ENCODE measurements at places on chromosomes 13 and 19.

DNA sequence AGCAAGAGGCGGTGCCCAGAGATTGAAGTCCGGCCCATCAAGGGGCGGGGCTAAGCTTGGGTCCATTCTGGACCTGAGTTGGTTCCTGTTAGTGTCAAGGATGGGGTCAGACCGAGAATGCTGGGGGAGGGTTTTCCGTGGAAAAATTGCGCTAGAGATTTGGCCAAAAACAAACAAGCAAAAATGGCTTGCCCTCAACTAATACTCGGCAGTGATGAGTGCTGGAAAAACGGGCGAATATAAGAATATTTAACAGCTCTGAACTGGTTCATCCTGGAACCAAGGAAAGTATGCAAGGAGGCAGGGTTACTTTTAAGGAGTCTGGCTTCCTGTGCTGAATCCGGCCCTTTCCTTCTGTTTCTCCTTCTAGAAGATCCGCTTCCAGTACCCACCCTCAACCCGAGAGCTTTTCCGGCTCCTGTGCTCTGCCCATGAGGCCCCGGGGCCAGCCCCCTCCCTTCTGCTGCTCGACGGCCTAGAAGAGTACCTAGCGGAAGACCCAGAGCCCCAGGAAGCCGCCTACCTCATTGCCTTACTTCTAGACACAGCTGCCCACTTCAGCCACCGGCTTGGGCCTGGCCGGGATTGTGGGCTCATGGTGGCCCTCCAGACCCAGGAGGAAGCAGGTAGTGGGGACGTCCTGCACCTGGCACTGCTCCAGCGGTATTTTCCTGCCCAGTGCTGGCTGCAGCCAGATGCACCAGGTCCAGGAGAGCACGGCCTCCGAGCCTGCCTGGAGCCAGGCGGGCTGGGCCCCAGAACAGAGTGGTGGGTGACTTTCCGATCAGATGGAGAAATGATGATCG lies 880 bp downstream of the SWSAP1 start:
- no peak for DNase-seq

GRCh38 chr13:20326276-20326675 lies 94.2 kb upstream of the GJB6 start:
- no peak for DNase-seq

- DNase-seq: no peak
Observed at GRCh38 chr19:45421947-45422498, 1.7 kb downstream of the ERCC1 start.

DNA sequence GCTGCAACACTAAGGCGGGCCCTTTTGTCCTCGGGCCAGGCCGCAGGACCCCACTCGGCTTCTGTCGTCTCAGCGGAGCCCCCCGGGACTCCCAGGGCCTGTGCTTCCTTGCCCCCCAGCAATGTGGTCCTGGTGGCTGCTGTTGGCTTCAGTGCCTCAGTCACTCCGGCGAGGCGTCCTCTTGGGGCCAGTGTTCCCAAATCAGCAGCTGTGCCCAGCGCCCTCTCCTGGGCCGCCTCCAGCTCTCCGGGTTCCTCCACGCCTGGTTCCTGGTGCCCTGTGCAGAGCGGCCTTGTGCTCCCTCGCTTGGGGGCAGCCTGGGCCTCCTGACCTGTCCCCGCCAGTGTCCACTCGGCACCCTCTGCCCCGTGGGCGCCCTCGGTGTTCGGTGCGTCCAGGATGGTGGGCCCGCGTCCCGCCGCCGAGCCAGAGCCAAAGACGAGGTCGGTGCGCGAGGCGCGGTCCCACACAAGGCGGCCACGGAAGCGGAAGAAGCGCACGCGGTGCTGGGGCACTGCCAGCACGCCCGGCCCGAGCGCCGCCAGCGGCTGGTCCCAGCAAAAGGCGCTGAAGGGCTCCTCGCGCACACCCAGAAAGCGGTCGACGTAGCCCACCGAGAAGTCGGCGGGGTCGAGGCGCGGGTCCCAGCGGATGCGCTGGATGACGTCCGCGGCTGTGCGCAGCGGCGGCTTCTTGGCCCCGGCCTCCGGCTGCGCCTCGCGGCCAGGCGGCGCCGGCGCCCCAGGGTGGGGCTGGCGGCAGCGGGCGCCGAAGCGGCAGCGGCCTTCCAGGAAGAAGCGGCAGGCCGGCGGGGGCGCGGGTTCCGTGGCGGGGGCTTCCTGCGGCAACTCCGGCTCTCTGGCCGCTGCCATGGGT lies 685 bp downstream of the LENG9 start:
- DNase-seq: peak; percentile 70

- DNase-seq: no peak
Observed at GRCh38 chr13:97978651-97979050, 25.2 kb downstream of the IPO5 start.

- DNase-seq: no peak
Observed at GRCh38 chr19:29908963-29909944, 32.8 kb upstream of the URI1 start.

GRCh38 chr19:46586294-46586693 lies 14.8 kb upstream of the CALM3 start:
- DNase-seq: no peak

DNA sequence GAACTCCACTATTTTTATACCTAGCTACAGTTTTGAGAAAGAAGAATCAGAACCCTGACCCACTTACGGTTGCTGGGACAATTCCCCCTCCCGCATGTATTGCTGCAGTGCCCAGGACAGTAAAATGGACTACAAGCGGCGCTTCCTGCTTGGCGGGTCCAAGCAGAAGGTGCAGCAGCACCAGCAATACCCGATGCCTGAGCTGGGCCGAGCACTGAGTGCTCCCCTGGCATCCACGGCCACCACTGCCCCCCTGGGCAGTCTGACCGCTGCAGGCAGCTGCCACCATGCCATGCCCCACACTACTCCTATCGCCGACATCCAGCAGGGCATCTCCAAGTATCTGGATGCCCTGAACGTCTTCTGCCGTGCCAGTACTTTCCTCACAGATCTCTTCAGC lies 46.0 kb downstream of the GARRE1 start:
- DNase-seq: no peak

GRCh38 chr13:25375727-25376358 lies 4.1 kb downstream of the ATP8A2 start:
- DNase-seq: peak; percentile 65

DNA sequence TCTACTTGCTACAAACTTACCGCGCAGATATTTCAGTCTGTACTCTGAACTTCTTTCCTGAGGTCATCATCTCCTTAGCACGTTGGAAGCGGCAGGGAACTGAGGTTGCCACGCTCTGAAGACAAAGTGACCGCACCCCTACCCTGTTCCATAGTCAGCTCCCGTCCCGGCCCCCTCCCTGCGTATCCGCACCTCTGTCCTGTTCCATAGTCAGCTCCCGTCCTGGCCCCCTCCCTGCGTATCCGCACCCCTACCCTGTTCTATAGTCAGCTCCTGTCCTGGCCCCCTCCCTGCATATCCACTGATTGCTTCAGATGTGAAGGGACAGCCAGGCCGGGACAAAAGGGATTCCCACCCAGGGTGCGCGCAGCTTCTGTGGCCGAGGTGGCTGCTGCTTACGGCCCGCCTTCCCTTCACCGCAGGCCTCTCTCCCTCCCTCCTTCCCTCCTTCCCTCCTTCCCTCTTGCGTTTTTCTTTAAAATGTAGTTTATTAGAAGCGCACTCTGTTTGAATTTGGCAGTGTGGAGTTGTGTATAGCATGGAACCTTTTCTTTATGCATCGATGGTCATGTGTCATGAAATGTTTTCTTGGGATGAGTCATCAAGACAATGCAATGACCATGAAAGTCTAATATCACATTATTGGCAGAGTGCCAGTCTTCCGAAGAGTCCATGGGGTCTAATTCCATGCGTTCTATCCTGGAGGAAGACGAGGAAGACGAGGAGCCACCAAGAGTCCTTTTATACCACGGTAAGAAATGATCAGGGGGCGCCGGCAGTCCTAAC lies 21.9 kb upstream of the NDUFS7 start:
- DNase-seq: peak; percentile 88

DNA sequence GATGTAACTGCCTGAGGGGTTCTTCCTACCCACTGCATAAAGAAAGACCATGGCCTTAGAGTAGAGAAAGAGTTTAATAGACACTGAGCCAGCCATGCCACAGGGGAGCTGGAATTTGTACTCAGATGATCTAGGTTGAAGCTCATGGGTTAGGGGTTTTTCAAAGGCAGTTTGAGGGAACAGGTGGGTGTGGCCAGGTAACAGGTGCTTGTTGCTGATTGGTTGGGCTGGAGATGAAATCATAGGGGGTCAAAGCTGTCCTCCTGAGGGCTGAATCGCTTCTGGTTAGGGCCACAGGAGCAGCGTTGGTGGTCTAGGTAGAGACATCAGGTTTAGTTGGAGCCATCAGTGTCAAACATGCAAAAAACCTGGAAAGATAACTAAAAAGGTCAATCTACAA lies 59.2 kb upstream of the CSNK1A1L start:
- no peak for DNase-seq

DNA sequence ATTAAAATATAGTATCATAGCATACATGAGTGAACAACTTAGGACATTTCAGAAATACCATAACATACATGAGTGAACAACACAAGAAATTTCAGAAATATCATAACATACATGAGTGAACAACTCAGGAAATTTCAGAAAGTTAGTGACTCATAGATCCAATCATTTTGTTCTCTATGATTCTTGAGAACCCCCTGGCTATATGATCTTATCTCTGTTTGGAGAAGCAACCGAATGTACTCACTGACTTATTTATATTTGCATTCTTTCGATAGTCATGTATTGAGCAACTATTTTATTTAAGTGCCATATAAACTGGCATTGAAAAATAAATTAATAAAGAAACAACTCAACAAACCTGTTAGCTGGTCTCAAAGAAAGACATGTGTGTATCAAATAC lies 251.1 kb downstream of the EFNB2 start:
- DNase-seq: peak; percentile 40

DNA sequence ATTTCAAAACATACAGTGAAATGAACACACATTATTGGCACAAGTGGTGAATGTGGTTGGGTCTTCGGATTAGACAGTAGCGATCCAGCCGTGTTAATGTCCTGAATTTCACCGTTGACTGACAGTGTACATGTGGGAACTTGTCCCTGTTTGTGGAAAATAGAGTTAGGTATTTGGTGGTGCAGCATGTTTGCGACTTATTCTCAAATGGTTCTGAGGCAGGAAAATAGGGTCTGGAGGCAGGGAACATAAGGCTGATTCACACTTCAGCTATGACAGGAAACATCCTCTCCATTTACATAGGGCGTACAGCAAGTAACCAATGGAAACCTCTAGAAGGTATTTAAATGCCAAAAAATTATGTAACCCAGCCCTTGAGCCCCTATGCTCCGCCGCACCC lies 4.2 kb downstream of the LGALS7B start:
- peak; percentile 64 for DNase-seq

- DNase-seq: no peak
Observed at GRCh38 chr13:91454666-91455065, 56.2 kb downstream of the GPC5 start.

GRCh38 chr19:16801600-16802013 lies 27.6 kb upstream of the SIN3B start:
- DNase-seq: peak; percentile 68

DNA sequence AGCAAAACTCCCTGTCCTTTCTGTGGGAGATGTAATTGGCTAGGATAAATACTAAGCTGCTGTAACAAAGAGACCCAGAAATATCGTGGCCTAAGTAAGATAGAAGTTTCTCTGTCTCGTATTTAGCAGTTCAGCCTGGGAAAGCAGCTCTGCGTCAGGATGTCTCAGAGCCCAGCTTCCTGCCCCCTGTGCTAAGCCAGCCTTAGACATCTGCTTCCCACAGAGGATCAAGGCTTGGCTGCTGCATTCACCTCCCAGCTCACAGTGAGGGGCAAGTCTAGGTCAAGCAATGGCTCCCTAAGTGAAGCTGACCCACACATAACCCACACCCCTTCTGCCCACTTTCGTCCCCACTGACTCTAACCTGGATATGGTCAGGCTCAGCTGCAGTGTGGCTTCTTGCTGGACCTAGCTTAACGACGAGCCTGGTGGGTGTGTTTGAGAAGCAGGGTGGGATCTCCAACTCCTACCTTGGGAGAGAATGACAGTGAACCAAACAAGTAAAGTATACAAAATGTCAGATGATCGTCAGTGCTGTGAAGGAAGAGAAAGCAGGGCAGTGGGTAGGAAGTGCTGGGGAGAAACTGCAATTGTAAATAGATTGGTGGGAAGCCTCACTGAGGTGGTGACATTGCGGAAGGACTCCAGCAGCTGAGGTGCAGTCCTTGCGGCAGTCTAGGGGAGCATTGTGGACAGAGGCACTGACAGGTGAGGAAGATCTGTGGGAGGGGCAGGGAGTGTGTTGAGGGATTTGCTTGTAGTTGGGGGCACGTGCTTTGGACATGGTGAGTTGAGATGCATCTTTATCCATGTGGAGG lies 82.9 kb downstream of the TNFRSF19 start:
- DNase-seq: peak; percentile 58

DNA sequence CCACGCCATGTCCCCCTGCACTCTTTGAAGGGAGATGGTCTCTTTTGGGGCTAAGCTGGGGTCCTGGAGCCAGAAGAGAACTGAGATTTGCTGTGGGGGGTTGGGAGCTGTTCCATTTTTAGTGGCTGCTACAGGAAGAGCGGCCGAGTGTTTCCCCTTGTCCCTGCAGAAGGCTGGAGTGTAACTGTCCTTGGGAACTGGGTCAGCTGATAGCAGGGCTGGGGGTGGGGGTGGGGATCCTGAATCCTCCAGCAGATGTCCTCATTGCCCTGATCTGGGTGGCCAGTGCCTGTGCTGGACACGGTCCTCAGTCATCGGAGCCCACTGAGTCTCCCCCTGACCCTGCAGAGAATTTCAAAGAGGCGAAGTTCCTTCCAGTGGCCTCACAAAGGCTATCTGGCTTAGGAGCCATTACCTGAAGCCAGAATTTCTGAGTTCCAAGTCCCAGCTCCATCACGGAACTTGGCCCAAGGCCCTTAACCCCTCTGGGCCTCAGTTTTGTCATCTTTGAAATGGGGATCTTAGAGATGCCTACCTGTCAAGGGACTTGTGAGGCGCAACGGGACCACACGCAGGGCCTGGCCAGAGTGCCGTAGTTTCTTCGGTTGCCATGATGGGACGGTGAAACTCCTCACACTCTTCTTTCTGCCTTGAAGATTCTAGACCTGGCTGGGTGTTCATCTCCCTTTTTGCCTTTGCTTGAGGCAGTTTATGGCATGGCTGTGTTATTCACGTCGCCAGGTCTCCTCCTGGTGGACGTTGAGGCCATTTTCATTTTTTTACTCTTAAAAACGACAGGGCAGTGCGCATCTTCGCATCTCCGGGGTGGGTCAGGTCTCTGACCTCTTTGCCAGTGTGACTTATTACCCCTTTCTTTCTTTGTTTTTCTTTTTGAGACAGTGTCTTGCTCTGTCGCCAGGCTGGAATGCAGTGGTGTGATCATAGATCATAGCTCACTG lies 51.9 kb downstream of the DNM2 start:
- DNase-seq: peak; percentile 54

DNA sequence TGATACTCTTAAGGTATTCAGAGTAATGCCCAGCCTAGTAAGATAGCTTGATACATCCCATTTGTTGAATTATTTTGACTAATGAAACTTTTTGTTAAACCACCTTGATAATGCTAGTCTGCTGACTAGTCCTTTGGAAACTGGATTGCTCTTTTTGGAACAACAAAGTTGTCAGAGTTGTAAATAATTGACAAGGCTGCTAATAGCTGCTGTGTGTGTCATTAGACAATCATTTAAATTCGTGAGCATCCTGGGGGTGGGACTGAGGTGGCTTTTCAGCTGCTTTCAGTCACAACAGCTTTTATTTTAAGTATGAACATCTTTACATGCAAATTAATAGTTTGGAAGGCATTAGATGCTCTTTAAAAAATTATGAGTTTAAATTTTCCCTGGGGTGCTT lies 153.5 kb downstream of the HS6ST3 start:
- DNase-seq: no peak

GRCh38 chr19:4531562-4532165 lies 3.4 kb downstream of the PLIN5 start:
- no peak for DNase-seq
